Smooth muscle cell of bladder (primary cell): ENCODE measurements at places on chromosomes 3 and 15. TPM values are rescaled to one million over a fixed set of nuclear protein-coding genes. Genes with fewer than 3 reads are reported as not detected.

TPRG1 gene
- 0.43 and 0.55 TPM in 2 replicates for total RNA-seq

SOX2 gene
- not detected in 2 replicates for total RNA-seq

CLRN1 gene
- total RNA-seq: not detected in 2 replicates

FSIP1 gene
- 1.7 and 4.4 TPM in 2 replicates for total RNA-seq

TMEM207 gene
- not detected in 2 replicates for total RNA-seq

DENND6A gene
- 11.7 and 12.4 TPM in 2 replicates for total RNA-seq

SLC28A1 gene
- not detected in 2 replicates for total RNA-seq

THSD4 gene
- 28.0 and 33.8 TPM in 2 replicates for total RNA-seq

MTHFS gene
- 19.1 and 25.8 TPM in 2 replicates for total RNA-seq

GUCA1C gene
- not detected in 2 replicates for total RNA-seq

CPNE9 gene
- not detected in 2 replicates for total RNA-seq

NR1I2 gene
- not detected in 2 replicates for total RNA-seq

NXPE3 gene
- total RNA-seq: 15.1 and 22.8 TPM in 2 replicates

VWA5B2 gene
- not detected in 2 replicates for total RNA-seq

SGO1 gene
- total RNA-seq: 0.55 and 0.57 TPM in 2 replicates

IL5RA gene
- not detected in 2 replicates for total RNA-seq

SCAMP5 gene
- 1.6 and 3.0 TPM in 2 replicates for total RNA-seq

B3GNT5 gene
- total RNA-seq: 1.00 and 2.0 TPM in 2 replicates

TM4SF4 gene
- total RNA-seq: not detected in 2 replicates
